ENCODE measurements at places on chromosomes 1 and 21.
A peak's percentile ranks its signal among the peaks of the same experiment; 100 is the strongest.

DNA sequence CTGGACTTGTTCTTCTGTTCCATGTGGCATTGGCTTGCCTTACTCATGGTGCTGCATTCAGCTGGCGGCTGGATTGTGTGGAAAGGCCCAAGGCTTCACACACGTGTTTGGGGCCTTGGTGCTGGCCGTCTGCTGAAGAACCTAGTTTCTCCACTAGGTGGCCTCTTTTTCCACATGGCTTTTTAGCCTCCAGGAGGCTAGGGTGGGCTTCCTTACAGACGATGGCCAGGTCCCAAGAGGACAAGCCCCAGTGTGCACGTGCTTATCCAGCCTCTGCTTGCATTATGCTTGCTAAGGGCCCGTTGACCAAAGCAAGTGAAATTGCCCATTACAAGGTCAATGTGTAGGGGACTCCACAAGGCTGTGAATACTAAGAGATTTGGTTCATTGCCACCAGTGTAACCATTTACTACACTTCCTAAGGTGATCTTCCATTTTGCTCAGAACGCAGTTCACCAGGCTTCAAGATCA, 47.5 kb upstream of the FOXO6 start:
- DNase-seq, result no peak

GRCh38 chr1:167656657-167657056, 26.6 kb downstream of the RCSD1 start:
- DNase-seq, result no peak

DNA sequence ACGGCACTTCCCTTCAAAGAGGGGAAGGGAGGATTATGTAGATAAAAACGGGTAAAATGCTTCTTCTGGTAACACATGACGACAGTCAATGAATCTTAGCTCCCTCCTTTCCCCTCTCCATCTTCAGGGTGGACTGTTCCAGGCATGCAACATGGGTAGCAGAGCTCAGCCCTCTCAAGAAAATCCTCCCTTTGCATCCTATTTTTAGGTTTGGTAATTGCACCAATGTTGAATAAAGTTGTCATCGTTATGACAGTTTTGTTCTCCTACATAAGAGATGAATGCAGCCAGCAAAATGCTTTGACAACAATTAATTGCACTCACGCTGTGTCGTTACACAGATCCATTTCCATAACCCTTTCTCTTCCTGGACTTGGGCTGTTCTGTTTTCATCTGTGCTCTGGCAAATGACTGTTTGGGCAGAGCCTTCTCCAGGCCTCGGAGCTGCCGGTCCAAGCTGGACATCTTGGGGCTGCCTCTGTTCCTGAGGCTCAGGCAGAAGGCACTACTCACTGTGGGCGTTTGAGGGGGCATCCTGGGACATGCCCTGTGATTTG, 127.6 kb downstream of the CNIH3 start:
- DNase-seq, result no peak

- DNase-seq, result no peak
Observed at GRCh38 chr1:7690496-7691182, 80.5 kb upstream of the VAMP3 start.

GRCh38 chr1:46081206-46081605, 51.2 kb downstream of the PIK3R3 start:
- DNase-seq, result peak; percentile 21

DNA sequence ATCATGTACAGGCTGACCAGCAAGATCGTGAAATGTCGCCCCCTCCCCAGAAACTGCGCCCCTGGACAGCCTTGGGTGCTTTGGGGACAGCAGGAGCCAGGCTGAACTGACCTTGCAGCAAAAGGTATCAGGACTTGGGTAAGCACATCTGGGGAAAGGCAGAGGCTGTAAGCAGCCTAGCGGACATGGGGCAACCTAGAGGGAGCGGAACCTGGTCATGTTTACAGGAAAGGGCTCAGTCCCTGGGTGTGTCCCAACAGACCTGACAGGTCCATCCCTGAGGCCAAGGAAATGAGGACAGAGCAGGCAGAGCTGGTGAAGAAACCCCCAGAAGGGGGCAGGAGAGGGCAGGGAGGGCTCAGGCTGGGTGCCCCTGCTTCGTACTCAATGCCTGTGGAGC, 3.1 kb upstream of the S100A8 start:
- DNase-seq, result no peak

DNA sequence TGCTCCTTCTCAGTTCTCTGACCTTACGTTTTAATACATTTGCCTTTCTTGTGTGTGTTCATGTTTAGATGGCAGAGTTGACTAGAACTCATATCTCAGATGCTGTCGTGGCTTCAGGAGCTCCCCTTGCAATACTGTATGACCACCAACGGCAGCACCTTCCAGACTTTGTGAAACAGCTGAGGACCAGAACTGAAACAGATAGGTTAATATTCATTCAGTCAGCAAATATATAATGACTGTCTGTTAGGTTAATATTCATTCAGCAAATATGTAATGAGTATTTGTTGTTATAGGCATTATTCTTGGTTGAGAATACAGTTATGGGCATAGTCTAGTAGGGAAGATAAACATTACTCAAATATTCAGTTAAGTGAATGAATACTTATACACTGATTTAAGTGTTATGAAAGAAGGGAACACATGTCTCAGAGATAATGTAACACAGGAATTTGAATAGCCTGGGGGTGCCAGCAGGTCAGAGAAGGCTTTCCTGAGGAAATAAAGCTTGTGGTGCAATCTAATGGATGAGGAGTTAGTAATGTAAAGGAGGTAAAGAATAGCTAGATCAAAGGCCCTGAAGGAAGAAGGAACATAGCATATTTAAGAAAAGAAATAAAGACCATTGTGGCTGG, 88.5 kb downstream of the CEP350 start:
- no peak for DNase-seq

DNA sequence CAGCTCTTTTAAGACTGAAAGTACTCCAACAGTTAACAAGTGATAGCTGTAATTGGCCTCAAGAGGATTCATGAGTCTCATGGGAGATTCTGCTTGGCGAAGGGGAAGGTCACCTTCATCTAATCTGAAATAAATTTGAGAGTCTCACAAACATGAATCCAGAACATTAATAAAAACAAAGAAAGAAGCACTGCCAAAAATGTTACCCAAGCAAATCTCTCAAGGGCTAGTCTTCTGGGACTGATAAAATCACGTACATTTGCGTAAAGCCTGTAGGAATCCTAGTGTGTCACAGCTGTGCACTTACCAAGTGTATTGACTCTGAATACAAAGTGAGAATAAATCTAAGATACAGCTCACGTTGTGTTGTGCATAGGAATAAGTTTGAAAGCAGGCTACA, 21.2 kb upstream of the NUF2 start:
- DNase-seq, result no peak

- no peak for DNase-seq
Observed at GRCh38 chr1:108881369-108881768, 4.6 kb downstream of the GPSM2 start.

DNA sequence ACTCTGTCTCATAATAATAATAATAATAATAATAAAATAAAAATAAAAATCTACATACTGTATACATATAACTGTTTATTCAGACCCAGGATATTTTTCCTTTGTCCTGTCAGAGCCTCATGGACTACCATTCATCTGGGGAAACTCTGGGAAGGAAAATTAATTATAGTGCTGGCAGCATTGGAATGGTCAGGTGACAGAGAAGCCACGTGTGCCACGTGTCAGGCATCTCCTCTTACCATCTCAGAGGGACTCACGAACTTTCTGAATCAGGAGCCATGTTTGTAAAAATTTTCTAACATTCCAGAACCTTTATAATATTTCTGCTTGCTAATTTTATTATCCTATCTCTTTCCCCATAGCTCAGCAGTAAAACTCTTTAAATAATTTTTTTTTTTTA, 97.8 kb upstream of the HNRNPU start:
- no peak for DNase-seq

DNA sequence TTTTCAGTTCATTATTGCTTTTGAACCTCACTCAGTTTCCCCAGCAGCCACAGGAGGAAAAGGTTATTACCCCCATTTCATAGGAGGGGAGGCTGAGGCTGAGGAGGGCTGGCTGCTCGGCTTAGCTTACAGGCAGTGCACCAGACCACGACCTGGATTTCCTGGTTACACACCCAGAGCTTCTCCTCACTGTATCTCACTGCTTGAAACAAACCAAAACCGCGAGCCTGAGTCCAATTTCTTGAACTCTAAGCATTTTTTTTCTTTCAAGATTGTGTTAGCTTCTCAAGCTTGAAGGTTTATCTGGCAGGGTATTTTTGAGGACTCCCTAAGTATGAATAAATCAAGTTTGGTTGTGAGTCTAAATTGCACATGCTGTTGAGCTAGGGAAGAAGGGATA, 188.9 kb upstream of the EDN2 start:
- DNase-seq, result no peak

DNA sequence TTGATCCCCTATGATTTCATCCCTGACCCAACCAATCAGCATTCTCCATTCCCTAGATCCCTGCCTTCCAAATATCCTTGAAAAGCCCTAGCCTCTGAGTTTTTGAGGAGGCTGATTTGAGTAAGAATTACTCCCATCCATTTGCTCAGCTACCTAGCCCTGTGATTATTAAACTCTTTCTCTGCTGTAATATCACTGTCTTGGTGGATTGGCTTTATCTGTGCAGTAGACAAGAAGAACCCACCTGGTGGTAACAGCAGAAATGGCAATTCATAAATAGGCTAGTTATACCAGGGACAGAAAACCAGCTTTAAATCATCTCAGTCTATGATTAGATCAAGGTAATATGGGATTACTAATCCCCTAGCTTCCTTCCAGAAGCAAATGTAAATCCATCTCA, 13.0 kb downstream of the IL20 start:
- no peak for DNase-seq

DNA sequence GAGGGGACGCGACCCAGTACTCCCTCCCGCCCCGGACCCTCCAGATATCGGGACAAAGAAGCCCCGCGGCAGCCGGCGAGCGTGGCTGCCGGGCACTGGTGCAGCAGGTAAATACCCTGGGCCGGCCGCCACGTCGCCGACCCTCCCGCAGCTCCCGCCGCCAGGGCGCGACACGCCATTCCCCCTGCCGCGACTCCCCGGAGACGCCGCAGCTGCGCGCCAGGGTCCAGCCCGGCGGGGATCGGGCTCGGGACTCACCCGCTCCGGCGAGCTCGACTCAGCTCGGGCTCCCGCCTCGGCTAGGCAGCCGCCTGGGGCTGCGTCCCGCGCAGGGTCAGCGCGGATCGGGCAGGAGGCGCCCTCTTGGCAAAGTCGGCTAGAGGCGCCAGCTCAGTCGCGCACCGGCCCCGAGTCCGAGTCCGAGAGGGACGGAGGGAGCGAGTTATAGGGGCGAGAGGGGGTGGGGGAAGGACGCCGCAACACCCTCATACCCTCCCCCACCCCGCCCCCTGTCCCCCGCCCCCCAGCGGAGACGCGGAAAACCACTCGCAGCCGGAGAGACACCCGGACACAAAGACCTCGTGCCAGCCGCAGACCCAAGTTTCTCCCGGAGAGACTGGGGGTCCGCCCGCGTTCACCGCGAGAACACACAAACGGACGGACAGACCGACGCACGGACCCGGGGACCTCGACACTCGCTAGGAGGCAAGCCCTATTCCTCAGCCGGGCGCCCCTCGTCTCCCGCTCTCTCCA, 985 bp downstream of the SYT6 start:
- no peak for DNase-seq

- DNase-seq, result no peak
Observed at GRCh38 chr1:173285048-173285447, 77.9 kb upstream of the TNFSF4 start.

DNA sequence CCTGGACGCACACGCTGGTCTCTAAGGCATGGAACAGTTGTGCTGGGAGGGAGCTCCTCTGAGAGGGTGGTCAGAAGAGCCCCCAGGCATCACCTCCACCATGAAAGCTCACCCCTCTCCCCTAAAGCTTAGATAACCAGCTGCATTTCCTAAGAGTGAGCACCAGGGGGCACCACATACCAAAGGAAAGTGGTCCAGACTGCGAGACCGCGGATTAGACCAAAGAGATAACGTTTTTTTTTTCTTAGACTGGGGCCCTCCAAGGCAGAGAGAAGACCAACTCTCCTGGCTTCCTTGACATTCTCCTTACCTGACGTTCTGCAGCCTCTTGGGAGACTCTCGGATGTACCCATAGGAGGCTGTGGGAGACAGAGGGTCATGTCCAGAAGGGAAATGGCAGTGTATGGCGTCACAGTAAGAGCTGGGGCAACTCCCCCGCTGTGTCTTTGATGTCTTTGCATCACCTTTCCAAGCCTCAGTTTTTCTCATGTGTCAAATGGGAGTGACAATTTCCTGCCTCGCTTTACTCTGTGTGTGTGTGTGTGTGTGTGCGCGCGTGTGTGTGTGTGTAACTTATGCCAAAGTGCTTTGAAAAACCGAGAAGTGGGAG, 12.3 kb upstream of the IFNLR1 start:
- no peak for DNase-seq

- DNase-seq, result no peak
Observed at GRCh38 chr21:34788879-34789278, 120.1 kb downstream of the CLIC6 start.

DNA sequence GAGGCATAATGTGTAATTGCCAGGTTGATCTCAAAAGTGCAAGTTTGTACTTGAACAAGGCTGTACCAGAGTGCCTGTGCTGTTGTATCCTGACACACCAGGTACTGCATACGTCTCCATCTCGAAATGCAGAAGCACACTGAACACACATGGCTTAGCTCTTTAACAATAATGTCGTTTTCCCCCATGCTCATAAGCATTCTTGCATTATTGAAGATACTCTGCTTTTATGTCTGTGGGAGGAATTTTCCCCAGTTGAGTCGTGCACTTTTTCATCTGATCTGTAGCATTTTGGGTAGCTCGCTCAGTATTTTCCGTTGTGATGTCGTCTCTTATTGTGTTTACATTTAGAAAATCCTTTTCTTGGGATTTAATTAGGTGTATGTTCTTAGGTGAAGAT, 98.7 kb downstream of the PCBP3 start:
- DNase-seq, result no peak

GRCh38 chr1:94068999-94069918, 51.7 kb downstream of the ABCA4 start:
- DNase-seq, result no peak

DNA sequence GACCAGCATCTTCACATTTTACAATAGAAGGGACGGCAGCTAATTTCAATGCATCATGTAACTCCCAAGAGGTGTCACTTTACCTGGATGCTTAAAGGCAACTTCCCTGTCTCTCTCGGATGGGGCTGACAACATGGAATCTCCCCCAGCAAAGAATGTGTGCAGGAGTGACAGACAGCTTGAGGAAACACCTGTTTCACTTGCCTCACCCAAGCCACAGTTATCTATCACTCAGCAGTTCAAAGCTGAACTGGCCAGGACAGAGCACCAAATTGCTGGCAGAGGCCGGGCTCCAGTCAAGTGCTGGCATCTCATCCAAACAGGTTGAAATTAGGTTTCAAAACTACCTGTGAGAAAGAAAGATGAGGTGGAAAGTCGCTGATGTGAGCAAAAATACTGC, 538.0 kb upstream of the PLXNA2 start:
- DNase-seq, result no peak

- no peak for DNase-seq
Observed at GRCh38 chr1:43904660-43905551, 28.7 kb upstream of the ARTN start.

GRCh38 chr1:183346276-183346732, 71.9 kb downstream of the NMNAT2 start:
- DNase-seq, result no peak

DNA sequence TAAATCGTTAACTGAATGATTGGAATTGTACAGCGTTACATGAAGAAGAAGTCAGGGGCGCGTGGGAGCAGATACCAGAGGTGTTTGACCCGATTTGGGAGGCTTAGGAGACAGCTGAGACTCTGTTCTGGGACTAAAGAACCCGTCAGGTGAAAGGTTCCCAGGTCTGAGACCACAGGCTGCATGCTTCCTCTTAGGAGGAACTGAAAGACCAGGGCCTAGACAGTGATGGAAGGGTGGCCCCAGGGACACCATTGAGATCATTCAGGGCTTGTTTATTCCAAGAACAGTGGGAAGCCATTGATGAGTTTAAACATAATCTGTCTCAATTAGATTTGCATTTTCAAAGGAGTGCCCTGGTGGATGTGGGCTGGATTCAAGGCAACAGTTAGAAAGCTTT, 904 bp downstream of the KLF17 start:
- DNase-seq, result no peak
